NCI-H2227 treated with DMSO at 0.1 percent for 48 hours (cell line): ENCODE measurements at places on chromosomes 6 and 20.

GRCh38 chr20:63700199-63701050 lies 4.0 kb downstream of the TNFRSF6B start:
- DNase-seq = no peak

- no peak for DNase-seq
These were observed 8.4 kb upstream of the POPDC3 start for GRCh38 chr6:105188251-105188650.

DNA sequence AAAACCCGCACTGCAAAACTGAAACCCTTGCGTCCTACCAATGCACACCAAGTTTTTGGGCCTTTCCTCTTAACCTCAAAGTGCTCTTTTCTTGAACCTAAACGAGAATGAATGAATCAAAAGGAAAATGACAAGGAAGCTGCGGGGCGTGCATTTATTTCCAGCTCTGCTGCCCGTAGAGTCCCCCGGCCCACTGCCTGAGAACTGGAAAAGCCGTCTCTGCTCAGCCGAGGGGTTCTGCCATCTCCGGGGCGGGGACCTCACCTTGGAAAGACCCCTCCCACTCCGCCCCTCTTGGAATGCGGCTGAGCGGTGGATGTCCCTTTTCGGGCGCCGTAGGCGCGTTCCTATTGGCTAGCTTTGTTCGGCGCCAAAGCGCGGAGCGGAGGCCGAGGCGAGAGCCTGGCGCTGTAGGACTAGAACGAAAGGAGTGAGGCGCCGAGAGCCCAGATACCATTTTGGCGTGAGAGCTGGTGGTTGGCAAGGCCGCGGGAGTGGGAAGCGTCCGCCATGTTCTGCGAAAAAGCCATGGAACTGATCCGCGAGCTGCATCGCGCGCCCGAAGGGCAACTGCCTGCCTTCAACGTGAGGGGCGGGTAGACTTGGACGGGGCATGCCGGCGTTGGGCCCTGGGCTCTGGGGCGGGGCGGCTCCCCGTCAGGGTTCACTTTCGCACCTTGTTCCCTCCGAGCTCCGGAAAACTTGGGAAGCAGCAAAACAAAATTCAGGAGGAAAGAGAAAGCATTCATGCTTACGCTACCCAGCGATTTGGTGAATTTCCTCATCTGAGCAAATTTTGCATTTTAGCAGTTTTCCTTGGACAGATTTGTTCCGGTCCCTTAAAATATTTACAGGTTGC lies at the start of gene GINS1:
GINS1 (plus strand) TSS at position 363 of the 859 bp plus-strand sequence; CDS start at position 511, 148 bp downstream.
- peak; percentile 94 for DNase-seq

DNA sequence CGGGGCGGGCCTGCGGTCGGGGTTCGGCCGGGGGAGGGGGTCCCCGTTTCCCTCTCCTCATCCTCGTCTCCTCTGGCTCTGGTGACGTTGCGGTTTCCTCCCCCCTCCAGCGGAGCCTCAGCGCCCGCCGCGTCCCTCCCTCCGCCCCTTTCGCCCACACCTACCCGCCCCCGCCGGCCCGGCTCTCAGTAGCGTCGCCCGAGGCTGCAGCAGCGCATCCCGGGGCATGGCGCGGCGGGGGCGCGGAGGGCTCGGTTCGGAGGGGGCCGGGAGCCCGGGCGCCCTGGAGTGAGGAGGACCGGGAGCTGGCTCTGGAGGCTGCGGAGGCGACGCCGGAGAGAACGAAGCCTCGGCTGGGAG lies at the start of gene DSE:
DSE (plus strand) TSS at position 188 of the 360 bp plus-strand sequence. CDS start 28,304 bp downstream, outside the sequence.
- DNase-seq = peak; percentile 32

- DNase-seq = no peak
These were observed 276.9 kb upstream of the SUPT3H start for GRCh38 chr6:45654673-45655072.

DNA sequence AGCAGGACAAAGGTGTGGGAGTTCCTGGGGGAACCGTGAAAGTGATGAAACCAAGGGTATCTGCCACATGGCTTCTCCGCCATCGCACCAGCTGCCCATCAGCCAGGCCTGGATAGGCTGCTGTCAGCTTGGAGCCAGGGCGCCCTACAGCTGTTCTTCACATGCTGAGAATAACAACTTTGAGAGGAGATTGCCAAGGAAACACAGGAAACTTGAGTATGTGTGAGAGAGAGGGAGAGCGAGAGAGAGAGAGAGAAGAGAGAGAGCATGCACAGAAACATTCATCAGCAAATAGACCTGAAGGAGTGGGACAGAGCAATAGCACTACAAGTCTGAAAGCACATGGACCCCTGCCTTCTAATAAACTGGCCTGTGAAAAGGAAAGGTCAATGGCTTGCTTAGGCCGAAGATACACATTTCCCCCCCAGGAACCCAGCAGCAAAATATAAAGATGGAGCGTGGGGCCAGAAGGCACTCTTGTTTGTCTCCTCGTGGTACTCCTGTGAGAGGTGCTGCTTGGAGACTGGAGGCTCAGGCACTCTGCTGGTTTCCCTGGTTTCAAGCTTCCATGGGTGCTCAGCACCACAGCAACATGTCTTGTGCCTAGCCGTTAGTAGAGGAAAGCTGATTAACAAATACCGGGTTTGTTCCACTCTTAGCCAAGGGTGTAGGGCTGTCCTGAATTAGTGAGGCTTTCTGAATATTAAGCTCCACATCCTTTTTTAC lies 53.0 kb downstream of the SNAP25 start:
- DNase-seq = no peak

GRCh38 chr20:8829256-8829655 lies 239.6 kb upstream of the PLCB4 start:
- no peak for DNase-seq

- DNase-seq = no peak
These were observed 6.7 kb downstream of the CLPSL1 start for GRCh38 chr6:35787266-35788218.

- no peak for DNase-seq
These were observed 223.0 kb upstream of the LRFN2 start for GRCh38 chr6:40810171-40810570.

DNA sequence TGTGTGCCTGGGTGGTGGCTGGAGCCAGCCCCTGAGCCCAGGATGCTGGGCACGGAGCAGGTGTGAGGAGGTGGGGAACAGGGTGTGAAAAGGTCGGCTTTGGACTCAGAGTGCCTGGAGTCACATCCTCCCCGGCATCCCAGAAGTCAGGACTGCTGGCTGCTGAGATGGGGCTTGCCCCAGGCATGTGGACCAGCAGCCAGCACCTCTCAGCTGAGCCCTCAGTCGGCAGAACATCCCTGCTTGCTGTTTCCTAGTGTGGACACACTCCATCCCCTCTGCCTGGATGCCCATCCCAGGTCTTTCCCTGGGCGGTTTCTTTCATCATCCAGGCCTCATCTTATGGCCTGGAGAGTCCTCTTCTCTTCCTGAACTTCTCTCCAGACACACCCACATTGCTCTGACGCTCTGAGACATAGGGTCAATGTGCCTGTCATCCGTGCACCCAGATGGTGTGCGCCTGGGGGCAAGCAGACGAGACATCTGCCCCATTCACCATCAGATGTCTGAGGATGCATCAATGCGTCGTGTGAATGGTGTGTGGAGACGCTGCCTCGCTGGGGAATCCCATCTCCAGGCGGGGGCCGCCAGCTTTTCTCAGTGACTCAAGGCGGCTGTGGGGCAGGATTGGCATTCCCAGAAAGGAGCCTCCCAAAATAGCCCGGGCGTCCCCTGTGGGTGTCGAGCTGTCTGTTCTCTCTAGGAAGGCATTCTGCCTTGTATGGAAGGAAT lies 104.2 kb downstream of the SYCP2 start:
- no peak for DNase-seq

DNA sequence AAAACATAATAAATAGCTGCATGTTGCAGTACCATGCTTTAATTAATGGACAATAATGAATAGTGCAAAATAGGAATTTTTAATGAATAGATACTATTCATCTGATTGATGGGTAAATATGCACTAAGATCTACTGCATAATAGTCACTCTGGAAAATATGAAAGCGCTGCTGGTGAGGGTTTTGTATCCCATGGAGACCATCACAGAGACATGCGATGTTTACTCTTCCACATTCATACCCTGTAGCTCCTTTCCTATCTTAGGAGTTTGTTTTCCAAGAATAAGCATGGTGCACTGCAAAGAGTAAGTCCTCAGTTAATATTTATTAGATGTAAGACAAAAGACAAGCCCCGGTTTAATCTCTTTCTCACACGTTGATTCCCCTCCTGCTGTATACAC lies 81.4 kb downstream of the NRSN1 start:
- no peak for DNase-seq

GRCh38 chr20:55067158-55067825 lies 591.9 kb downstream of the DOK5 start:
- DNase-seq = no peak

DNA sequence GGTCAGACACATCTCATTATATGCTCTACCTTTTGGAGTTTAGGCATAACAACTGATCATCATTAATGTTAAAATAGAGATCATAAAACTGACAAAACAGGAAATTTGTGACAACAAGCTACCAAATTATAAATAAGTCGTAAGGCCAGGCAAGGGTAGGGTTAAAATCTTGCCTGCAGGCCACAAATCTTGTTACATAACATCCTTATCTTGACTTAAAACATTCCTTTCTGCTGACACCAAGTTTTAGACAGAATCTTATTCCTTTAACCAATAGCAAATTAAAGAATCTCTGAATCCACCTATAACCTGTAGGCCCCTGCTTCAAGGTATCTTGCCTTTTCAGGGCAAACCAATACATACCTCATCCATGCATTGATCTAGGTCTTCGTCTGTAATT lies 32.5 kb upstream of the NKAIN2 start:
- DNase-seq = no peak

DNA sequence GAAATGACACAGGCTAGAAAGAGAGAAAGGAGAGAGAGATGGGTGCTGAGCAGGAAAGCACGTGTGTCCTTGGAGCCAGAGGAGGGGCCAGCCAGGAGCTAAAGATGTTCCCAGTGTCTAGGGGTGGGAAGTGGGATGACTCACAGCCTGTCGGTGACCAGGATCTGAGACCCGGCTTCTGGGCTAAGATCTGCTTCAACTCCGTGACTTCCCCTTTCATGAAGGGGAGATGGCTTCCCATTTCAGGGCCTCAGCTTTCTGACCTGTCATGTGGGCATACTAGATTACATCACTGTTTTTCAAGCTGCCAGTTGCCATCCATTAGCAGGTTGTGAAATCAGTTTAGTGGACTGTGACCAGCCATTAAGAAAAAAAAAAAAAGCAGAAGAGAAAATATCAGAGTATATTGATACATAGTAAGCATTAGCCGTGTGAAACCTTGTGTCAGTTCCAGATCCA lies 5.4 kb downstream of the TGM3 start:
- no peak for DNase-seq

DNA sequence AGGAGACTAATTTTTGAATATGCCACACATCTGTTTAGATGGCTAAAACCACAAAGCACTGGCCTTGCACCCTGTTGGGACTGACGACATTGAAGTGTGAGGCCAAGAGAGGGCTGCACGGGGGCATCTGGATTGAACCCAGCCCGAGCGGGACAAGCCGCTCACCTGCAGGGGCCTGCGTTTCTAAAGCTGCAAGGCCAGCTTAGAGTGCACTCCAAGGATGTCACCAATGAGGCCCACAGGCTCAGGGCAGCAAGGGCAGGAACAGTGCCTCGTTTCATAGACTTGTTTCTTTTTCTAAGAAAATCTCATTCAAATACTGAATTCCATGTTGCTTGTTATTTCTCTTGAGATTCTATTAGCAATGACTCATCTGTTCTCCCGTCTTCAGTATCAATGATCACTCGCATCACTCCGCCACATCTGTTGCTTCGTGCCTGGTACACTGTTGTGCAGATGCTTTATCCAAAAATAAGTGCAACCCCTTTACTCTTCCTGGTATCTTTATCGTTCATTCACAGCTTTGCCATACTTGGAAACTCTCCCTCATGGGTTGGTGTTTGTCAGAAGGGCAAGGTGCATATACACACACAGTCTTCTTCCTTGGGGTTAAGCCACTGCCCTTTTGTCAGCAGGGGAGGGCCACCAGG lies 120.1 kb downstream of the IRF4 start:
- DNase-seq = no peak

GRCh38 chr20:37917461-37917860 lies 14.5 kb downstream of the VSTM2L start:
- DNase-seq = no peak

DNA sequence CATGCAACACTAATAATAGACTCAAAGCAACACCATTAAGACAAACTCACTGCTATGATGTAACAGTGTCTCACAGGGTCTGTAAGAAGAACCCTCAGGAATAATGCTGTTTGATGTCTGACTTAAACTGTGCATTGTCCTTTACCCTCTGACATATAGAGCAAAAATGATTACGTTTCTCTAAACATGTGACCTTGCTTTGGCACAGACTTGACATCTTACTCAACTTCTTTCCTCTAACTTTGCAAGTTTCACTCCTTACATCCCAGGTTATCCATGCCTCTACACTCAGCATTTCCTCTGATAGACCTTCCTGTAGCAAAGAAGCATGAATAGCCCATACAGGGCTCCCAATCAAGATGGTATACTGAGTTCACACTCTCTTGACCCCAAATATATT lies 252.7 kb downstream of the UST start:
- no peak for DNase-seq

DNA sequence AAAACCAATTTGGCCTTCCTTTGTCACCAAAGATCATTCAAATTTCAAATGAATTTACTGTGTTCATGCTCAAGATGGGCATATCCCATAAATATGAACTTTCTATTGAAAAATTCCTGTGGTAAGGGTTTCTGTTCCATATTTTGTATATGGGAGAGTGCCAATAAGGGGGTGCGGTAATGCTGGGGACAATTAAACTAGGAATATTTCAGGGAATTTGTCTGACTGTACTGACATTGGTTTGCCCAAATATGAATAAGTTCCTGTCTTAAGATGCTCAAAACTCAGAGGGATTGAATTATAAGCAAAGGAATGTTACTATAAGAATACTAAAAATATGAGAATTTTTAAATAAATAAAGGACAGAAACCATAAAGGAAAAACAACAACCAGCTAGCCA lies 553.0 kb upstream of the MARCKS start:
- no peak for DNase-seq

GRCh38 chr6:136846046-136846445 lies 23.7 kb downstream of the PEX7 start:
- DNase-seq = peak; percentile 20

GRCh38 chr6:39426073-39426456 lies 103.6 kb upstream of the KCNK16 start:
- DNase-seq = peak; percentile 28

DNA sequence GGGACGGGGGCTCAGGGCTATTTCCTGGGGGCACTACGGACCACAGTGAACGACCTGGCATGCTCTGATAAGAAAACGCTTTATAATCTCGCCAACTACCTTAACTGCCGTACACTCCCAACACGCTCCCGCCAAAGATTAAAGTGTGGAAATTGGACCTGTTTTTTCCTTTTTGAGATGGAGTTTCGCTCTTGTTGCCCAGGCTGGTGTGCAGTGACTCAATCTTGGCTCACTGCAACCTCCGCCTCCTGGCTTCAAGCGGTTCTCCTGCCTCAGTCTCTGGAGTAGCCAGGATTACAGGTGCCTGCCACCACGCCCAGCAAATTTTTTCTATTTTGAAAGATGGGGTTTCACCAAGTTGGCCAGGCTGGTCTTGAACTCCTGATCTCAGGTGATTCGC lies 346 bp upstream of the SLC44A4 start:
- DNase-seq = no peak

DNA sequence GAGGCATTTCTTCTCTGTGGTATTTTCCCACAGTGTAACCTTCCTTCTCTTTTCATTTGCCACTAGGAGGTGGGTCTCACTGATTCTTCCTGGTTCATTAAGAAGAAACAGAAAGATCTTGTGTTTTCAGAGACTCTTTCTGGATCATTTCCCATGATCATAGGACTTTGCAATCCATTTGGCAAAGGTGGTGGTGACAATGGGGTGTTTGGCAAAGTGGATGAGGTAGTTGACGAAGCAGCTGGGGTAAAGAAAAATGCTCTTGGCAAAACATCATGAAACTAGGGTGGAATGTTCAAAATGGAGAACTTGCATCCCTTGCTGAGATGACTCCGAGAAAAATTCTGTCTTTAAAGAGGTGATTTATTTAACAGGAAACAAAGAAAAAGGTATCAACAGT lies 50.6 kb downstream of the TRAF3IP2 start:
- no peak for DNase-seq
